ENCODE measurements at places on chromosomes 3 and 15.

GRCh38 chr3:66585520-66586095 is 84.8 kb upstream of the LRIG1 start:
- DNase-seq, result no peak

- DNase-seq, result no peak
Measured at GRCh38 chr3:115598216-115598615, 25.1 kb upstream of the GAP43 start.

- no peak for DNase-seq
Measured at GRCh38 chr3:24462737-24463136, 31.9 kb downstream of the THRB start.

DNA sequence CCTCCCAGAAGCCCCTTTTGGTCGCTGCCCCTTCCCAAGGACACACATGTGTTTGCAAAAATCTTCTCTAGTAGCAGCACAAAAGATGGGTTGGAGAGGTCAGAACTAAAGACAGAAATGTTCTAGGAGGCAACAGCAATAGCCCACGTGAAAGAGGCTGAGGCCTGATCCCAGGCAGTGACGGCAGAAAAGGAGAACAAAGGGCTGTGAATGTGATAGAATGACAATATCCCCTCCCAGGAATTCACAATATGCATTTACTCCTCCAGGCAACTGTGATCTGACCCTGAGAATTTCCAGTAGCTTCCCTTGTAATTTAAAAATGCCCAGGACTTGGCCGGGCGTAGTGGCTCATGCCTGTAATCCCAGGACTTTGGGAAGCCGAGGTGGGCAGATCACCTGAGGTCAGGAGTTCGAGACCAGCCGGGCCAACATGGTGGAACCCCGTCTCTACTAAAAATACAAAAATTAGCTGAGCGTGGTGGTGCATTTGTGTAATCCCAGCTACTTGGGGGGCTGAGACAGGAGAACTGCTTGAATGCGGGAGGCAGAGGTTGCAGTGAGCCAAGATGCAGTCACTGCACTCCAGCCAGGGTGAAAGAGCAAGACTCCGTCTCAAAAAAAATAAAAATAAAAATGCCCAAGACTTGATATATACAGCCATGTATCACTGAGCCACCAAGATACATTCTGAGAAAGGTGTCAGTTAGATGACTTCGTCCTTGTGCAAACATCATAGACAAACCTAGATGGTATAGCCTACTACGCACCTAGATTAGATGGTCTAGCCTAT is 43.6 kb upstream of the PIAS1 start:
- no peak for DNase-seq

GRCh38 chr3:39052583-39052982 is 767 bp downstream of the WDR48 start:
- no peak for DNase-seq

- no peak for DNase-seq
Measured at GRCh38 chr3:32456429-32457130, 46.1 kb downstream of the CMTM6 start.

DNA sequence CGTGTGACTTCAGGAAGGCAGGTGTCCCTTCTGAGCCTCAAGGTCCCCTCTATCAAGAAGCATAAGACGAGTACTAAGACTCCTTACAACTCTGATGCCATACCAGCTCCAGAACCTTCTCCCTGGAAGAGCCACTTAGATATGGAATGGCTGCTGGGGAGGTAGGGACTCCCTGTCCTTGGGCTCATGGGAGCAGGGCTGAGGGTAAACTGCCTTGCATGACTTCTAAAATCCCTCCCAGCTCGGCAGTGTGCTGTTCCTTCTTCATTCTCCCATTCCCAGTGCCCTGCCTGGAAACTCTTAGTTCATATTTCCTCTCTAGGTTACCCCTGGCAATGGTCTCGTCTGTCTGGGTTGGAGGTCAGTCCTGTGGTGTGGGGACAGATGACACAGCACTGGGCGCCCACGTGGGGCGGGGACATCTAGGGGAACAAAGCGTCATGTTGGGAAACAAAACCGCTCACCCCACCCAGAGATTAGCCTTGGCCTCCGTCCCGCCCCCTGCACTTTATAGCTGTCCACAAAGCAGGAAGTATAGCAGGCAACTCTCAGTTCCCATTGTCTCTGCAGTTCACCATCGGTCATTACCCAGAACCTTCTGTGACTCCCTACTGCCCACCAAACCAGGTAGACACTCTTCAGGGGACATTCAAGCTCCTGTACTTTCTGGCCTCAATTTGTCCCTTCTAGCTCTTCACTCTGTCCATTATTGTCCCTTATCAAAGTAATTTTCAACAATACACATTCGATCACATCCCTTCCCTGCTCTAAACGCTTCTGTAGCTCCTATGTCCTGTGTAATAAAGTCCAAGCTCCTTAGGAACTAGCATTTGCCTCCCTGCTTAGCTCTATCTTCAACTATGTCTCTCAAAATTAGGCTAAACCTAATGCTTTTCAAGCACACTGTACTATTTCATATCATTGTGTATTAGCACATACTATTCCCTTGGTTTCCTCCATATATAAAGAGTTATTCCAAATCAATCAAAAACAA is 73.8 kb downstream of the IQSEC1 start:
- DNase-seq, result no peak

- DNase-seq, result no peak
Measured at GRCh38 chr3:32132121-32132520, 25.7 kb downstream of the GPD1L start.

DNA sequence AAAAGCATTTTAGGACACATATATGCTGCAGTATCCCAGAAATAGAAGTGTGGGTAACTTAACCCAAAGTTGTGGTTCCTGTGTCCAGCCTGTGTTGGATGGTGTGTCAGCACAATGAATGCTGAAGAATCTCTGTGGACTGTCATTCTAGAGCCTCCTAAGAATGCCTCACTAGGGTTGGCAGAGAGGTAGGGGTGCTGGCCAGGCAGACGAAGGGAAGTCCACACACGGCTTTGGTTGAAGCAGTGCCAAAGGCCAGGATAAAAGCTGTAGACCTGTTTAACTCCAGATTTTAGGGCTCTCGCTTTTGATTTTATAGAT is 43.7 kb upstream of the TIPARP start:
- DNase-seq, result no peak

GRCh38 chr15:56320316-56320715 is 44.9 kb upstream of the TEX9 start:
- no peak for DNase-seq

GRCh38 chr3:136728473-136728872 is 23.7 kb downstream of the STAG1 start:
- no peak for DNase-seq

DNA sequence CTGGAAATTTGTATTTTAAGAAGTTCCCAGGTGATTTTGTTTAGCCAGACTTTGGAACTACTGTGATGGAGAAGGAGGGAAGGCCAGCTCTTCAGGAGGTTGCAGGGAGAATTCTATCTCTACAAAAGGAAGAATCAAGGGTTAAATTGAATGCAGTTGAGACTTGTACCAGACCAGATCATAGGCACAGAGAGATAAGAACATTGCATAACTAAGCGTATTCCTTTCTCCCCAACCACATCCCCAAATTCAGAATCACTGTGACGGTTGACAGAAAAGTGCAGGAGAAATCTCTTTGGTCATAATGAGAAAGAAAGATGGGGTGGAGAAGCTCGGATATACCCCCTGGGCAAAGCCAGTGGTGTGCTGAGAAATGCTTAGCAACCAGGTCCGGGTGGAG is 7.2 kb downstream of the PLD1 start:
- DNase-seq, result no peak

DNA sequence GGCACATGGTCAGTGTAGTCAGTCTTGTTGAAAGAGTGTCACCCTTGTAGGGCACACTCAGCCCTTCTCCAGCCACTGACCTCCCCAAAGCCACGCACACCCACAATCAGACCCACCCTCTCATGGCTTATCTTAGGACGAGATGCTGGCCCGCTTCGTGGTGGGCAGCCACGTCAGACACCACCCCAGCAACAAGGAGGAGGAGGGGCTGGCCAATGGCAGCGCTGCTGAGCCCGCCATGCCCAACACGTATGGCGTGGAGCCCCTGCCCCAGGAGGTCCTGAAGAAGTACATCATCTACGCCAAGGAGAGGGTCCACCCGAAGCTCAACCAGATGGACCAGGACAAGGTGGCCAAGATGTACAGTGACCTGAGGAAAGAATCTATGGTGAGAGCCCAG is 10.1 kb upstream of the PODXL2 start:
- DNase-seq, result no peak

- DNase-seq, result no peak
Measured at GRCh38 chr3:174810254-174810653, 48.9 kb upstream of the NAALADL2 start.

GRCh38 chr3:181316482-181316881 is 326.9 kb upstream of the DNAJC19 start:
- DNase-seq, result no peak

- DNase-seq, result peak; percentile 75
Measured at GRCh38 chr15:64460724-64461720, 644 bp downstream of the ZNF609 start.

- DNase-seq, result no peak
Measured at GRCh38 chr15:100777821-100778220, 101.8 kb upstream of the ALDH1A3 start.

DNA sequence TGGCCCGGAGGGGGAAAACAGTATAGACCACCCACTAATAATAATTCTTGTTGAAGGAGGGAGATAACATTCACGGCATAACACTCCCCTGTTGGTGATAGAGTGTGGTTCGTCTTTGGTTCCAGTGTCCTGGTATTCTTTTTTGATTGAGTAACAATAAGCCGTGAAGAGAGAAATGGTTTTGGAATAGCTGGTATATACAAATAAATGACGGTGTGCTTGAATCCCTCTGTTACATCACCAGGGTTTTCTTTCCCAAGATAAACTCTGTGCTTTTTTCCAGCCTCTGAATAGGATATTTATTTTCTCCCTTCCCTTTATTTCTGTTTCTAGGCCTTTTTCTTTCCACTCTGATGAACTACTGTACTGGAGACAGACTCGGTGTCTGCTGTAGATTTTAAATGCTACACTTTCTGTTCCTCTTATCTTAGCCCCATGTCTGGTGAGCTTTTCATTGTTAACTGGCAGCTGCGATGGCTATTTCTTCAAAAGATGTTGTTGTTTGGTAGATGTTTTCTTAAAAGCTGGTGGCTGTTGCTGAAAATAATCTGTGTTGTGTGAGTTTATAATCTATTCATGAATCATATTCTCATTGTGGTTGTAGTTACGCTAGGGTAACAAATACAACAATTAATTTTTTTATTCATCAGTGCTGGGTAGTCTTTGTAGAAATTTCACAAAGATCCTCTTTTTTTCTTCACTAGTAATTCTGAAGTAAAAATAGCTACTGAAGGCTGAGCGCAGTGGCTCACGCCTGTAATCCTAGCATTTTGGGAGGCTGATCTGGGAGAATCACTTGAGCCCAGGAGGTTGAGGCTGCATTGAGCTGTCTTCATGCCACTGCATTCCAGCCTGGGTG is 15.5 kb upstream of the SCAANT1 start:
- no peak for DNase-seq

DNA sequence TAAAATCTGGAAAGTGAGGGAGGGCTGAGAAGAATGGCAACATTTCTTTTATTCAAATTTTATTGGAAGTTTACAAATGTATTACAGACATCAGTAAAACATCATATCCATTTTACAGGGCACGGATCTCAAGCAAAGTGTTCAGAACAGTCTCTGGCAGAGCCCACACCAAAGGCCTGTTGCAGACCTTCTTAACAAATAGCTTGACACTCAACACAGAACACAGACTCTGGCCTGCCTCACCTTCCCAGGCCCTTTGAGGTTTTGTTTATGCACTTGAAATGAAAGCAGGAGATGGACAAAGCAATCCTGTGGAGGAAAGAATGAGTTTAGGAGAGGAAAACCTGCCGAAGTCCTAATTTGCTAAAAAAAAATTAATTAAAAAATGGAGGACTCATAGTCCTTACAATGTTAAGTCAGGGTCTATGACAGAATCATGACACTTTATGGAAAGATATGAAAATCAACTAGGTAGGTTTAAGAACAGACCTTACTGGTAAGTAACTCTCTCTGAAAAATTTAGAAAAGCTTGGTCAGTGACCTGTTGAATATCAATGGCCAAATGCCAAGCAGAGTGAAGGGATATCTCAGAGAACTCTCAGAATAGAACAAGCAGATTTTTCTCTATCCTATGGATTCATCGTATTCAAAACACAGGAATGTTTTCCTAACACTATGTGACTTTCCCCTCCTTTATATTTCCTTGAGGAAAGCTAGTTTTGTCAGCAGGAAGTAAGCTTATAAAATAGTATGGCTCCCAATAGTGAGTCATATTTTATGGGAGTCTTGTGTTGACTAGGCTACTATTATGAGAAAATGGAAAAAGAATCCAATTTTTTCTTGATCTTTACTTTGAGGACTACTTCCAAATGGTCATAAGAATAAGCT is 70.8 kb upstream of the PSMD6 start:
- DNase-seq, result no peak

GRCh38 chr15:83653639-83654378 is at the start of gene ADAMTSL3:
Gene ADAMTSL3, plus strand, starts transcription at chr15:83654123. Its CDS starts 1,639 bp downstream, at chr15:83655762.
- DNase-seq, result no peak

- no peak for DNase-seq
Measured at GRCh38 chr15:93800805-93801204, 430.6 kb upstream of the MCTP2 start.

GRCh38 chr3:100067589-100067988 is 46.7 kb downstream of the FILIP1L start:
- DNase-seq, result no peak

GRCh38 chr3:114319453-114319852 is 25.6 kb downstream of the TIGIT start:
- DNase-seq, result peak; percentile 90

GRCh38 chr3:69770219-69770618 is 31.0 kb downstream of the MITF start:
- DNase-seq, result no peak

DNA sequence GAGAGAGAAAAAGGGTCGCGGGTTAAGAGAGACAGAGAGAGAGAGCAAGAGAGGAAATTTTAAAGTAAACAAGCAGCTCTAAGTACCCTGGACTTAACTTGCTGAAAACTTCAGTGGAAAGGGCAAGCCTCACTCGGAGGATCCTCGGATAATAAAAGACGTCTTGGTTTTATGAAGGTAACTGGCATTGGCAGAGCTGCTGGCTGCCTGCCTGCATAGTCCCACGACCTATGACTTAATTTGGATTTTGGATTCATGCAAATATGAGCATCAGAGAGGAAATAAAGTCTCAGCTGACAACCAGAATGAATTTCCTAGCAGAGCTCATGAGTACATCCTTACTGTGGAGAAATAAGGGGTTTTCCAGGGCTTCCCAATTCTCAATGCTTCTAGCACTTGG is 95.1 kb upstream of the PDZRN3 start:
- DNase-seq, result peak; percentile 47

DNA sequence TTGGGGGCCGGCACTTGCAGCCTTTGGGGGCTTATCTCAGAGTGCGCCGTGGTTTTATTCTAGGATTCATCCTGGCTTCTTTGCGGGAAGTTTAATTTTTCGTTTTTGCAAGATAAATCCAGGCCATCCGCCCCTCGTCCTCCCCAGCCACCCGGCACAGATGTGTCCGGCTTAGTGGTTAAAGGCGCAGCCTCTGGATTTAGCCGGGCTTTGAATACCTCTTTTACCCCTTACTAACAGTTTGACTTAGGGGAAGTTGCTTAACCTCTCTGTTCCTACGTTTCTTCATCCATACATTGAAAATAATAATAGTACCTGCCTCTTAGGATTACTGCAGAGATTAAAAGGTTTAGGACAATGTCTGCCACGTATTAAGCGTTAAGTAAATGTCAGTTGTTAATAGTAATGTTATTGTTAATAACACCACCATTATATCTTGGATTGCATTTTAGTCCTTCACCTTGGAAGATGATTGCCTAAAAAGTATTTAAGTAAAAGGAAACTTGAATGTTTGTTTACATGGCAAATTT is 714 bp downstream of the ECT2 start:
- DNase-seq, result peak; percentile 21

GRCh38 chr3:193096076-193096475 is 144.9 kb upstream of the PLAAT1 start:
- DNase-seq, result no peak

All from NCI-H526 (cell line).